Right hindlimb (tissue), 1 donor: ENCODE measurements at places on chromosomes 3 and 15.

DNA sequence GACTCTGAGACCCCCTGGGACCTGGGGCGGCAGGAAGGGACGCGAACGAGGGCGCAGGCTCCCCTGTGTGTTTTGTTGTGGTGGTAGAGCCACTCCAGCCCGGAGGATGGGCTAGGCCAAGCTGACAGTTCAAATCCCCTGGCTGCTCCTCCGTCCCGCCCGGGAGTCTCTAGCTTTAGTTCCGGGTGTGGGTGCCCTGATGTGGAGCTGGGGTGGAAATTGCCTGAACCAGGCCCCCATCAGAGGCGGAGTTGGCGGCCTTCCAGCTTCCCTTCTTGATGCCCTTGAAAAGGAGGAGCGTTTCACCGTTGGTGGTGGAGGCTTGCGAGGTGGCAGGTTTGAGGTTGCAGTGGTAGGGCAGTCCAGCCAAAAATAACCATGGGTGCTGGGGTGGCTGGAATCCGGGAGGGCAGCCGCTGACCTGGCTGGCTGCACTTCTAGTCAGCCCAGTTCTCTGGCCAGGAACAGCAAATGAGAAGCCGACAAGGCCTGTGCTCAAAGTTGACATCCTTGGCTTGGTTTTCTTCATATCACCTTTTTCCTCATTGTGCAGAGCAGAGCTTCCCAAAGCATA lies 817 bp downstream of the CLK3 start:
- DNase-seq, result peak; percentile 72

DNA sequence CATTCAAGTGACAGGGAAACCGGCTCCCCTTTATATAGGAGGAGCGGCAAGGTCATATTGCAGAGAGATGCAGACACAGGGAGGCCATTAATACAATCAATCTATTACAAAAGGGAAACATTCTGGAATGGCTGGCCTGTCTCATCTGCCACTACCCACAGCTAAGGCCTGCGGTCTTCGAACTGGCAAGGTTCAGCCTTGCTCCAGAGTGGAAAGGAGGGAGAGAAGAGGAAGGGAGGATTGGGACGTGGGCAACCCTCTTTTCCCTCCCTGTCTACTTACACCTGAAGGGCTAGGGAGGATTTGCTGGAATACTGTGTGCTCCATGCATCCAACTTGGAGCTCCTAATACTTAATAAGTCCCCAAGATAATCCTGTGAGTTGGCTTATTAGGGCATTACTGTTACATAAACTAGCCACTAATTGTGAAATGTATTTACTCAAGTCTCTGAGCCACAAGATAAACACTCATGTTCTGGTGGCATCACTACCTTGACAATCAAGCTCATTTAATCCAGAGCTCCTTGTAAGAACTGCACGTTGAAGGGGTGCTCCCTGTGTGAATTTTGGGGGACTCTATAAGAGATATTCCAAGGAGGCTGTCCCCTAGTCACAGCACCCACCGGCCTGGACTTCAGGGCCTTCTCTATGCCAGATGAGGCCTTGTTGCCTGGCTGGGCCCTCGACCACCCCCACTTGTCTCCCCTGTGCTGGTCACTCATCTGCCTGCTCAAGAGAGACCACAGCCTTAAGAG lies 19.7 kb upstream of the CCDC174 start:
- DNase-seq, result no peak

DNA sequence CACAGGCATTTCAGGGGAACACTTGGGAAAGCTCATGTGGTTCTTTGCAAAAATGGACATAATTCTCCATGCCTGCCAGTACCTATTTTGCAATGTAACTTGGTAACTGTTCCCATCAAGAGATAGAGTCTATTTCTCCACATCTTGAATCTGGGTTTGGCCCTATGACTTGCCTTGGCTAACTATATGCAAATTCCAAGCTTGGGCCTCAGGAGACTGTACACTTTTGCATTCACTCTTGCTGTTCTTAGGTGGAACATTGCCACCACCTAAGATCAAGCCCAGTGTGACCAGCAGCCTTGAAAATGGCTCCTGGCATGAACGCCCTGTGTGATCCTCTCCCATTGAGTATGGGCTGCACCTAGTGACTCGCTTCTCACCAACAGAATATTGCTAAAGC lies 19.8 kb upstream of the SMAD6 start:
- DNase-seq, result no peak

DNA sequence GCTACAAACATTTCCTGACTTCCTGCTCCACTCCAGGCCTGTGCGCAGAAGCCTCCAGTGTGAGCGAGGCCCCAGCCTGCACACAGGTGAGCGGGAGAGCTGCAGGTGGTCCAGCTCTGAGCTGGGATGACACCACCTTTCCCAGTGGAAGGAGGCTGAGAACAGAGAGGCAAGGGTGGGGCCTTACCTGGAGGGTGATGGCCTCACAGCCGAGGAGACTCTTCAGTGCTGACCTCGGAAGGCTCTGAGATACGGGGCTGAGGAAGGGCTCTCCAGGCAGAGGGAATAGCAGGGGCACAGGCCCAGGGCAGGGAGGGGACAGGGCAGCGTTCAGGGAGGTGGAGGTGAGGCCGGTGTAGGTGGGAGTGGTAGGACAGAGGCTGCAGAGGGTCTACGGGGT lies 70.8 kb downstream of the EFCAB12 start:
- no peak for DNase-seq

- no peak for DNase-seq
Observed at GRCh38 chr15:94383041-94383440, 151.7 kb downstream of the MCTP2 start.

GRCh38 chr3:4289044-4289443 lies 14.1 kb upstream of the SETMAR start:
- no peak for DNase-seq

DNA sequence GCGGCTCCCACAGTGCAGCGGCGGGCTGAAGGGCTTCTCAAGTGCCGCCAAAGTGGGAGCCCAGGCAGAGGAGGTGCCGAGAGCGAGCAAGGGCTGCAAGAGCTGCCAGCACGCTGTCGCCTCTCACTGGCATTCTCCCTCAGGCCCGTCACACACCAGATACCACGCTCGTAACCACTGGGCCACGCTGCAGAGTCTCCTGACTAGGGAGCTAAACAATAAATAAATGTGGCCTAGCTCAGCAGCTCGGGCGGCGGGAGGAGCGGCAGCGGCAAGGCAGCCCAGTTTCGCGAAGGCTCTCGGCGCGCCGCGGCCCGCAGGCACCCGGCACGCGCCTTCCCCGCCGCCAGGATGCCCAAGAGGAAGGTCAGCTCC lies 55.9 kb upstream of the FAM174B start:
- DNase-seq, result no peak

GRCh38 chr3:72338942-72339669 lies 509.1 kb downstream of the SHQ1 start:
- DNase-seq, result peak; percentile 59

DNA sequence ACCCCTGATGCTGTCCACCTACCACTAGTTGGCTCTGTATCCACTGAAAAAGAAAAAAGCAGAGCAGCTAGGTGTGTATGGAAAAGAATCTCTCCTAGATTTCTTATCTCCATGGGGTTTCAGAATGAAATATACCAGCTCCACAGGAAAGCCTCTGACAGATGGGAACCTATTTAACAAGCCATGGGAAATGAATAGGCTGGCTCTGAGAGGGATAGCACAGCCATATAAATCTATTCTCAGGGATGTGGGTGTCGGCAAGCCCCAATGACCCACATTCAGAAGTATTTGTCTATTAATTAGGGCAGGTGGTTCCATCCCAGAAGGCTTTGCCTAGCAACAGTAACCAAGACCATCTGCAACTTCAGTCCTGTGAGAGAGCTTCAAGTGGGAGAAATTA lies 694.1 kb downstream of the AGBL1 start:
- no peak for DNase-seq

DNA sequence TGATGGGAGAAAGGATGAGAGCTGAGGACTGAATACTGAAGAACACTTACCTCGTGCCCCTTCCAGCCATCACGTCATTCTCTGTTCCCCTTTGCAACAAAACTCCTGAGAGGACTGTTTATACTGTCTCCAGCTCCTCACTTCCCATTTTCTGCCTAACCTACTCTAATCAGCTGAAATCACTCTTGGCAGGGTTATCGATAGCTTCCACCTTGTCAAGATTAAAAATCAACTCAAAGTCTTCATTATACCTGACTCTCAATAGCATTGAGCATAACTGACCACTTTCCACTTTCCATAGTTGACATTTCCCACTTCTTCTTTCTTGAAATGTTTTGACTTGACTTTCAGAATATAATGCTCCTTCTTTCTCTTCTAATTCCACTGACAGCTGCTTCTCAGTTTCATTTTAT lies 4.3 kb downstream of the BTBD1 start:
- DNase-seq, result no peak

DNA sequence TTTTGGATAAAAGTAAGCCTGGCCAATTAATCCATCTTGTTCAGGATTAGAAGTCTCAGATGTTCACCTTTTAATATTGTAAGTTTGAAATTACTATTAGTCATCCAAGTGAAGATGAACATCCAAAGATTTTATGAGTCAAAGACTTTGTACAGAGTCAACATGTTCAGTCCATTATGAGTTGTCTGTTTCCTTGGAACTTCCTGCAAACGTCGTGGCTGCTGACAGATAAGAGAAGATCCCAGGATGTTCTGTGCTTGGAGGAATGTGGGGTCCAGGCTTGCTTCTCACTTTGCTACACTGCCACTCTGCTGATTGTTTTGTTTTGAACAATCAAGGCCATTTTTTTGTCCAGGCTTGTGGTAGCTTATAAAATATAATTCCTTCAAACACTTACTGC lies 74.3 kb upstream of the SLCO2A1 start:
- DNase-seq, result no peak

DNA sequence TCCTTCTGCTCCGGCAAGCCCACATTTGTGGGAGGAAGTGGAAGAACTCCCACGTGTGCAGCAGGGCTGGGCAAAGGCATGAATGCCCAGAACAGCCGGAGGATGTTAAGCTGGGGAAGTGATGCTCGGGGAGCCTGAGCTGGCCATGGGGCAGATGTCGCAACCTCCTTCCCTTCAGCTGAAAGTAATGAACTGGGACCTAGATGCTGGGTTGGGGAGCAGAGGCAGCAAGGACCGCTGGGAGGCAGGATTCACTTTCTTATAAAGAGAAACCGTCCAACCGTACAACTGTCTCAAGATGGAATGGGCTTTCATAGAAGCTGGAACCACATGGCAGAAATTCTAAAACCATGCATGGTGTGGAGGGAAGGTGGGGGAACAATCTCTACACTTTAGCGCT lies 290.9 kb downstream of the OCA2 start:
- no peak for DNase-seq

- no peak for DNase-seq
Observed at GRCh38 chr15:27441120-27441519, 470.1 kb downstream of the GABRG3 start.

- peak; percentile 66 for DNase-seq
Observed at GRCh38 chr15:58070801-58071418, 5.4 kb upstream of the ALDH1A2 start.

GRCh38 chr3:59820352-59820934 lies 770.6 kb upstream of the CFAP20DC start:
- no peak for DNase-seq

DNA sequence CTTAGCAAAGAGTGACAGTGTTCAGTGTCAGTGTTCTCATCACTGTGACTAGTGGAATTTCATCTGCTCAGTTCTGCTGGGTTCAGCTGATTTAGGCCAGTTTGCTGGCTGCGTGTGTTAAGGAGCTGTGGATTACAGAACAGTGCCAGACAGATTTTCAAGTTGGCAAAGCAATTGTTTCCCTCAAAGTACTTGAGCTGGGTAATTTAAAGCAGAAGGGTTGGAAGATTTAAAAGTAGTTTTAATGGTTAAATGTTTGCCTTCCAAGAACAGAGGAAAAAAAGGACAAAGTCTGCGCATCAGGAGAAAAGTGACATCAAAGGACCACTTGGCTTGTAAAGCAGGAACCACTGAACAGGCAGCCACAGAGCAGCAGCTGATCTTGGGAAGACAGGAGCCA lies 8.7 kb downstream of the ESYT3 start:
- no peak for DNase-seq

- peak; percentile 85 for DNase-seq
Observed at GRCh38 chr15:78108300-78109084, 16.1 kb downstream of the SH2D7 start.

DNA sequence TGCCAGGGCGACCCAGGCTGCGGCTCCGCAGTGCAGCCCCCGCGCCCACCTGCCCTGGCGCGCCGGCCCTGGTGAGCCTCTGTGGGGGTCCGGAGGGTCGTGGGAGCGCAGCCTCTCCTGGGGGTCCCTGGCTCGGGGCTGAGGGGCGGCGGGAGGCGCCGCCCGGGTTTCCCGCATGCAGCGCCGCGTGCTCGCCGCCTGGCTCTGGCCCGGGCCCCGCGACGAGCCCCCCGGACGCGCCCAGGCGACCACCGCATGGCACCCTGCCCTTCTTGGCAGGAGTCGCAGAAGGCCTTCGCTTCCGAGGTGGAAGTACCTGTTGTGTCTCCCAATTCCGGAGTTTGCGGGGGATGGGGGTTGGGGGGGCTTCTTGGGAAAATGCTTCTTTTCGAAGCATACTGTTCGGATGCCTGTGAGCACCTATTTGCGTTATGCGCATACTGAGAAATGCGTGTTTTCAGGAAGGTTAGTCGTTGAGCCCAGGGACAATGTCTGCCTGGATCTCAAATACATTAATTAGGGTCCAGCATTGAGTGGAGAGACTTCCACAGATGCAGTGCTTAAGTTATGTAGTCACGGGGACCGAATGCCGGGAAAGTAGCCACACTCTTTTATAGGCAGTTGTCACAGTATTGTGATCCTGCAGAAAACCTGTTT lies 1.3 kb downstream of the GABRA5 start:
- DNase-seq, result no peak

GRCh38 chr3:81468391-81468790 lies 293.1 kb downstream of the GBE1 start:
- no peak for DNase-seq

DNA sequence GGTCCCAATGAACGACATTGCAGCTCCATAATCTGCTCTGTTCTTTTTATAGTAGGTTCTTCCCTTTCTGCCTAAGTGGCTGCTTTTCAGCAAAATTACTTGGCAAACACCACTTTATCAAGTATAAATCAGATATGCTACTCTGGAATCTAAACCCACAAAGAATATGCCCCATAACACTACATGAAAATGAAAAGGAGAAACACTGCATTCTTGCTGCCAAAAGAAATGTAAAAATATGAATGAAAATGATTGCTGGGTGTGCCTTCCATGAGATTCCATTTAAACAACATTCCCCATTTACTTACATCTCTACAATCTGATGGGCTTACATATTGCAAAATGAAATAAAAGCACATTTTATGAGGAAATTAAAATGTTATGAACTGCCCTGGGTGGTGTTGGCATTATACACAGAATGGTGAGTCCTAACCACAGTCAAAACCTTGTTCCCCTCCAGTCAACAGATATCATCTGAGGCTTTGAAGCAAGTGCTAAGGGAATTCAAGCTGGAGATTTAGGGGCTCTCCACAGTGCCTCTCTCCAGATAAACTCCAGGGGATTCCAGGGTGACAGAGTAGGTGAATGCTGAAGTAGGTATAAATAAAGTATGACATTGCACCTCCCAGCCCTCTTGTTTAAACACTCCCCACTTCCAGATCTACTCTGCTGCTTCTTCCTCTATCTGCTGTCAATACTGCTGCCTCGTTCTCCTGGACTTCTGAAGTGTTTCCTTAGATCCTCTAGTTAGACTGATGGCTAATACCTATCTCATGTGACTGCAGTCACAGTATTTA lies 136.5 kb downstream of the RORA start:
- no peak for DNase-seq
